ENCODE measurements at places on chromosomes 11 and 22. TPM values are rescaled to one million over a fixed set of nuclear protein-coding genes. Genes with fewer than 3 reads are reported as not detected.

GRCh38 chr22:44390613-44390970 lies 77.8 kb upstream of the SHISAL1 start:
- H3K27ac ChIP-seq = no peak overlapping the region
- no peak for DNase-seq
- H3K4me3 ChIP-seq = no peak overlapping the region
- no peaks in the 10 kb centered on the region for H3K27me3 ChIP-seq

DNA sequence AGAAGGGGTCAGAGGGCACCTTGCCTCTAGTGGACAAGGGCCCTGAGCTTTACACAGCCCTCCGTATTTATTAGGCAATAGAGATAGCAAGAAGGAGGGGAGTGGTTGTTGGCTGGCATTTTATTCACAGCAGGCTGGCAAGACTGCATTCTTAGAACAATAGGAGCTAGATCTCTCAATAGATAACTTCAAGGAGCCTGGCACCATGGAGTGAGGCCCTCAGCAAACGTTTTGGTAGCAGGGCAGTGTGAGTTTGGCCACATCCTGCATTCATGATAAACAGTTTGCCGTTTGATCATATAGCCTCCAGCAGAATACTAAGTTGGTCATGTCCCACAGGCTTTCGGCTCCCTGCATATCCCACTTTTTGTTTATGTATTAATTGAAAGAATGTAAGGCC lies 31.6 kb downstream of the OR10A6 start:
- no peak overlapping the region for H3K4me3 ChIP-seq
- H3K36me3 ChIP-seq = no peaks in the 10 kb centered on the region
- no peak overlapping the region for H3K27ac ChIP-seq

DNA sequence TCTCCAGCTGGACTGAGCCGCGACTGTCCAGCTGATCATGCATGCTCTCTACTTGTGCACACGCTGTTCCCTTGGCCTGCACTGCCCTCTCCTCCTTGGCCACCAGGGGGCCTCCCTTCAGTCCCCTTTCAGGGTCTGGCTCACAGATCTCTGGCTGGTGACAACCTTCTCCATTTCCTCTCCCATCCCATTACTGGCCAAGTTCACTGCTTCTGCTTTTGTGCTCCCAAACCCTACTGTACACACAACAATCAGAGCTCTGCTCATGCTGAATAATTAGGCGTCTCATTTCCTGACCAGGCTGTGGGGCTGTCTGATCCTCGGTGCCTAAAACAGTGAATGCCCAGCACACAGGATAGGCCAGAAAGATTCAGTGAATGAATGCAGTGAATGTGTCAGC lies 224.0 kb upstream of the NARS2 start:
- no peaks in the 10 kb centered on the region for H3K27me3 ChIP-seq
- no peak overlapping the region for H3K27ac ChIP-seq
- no peaks in the 10 kb centered on the region for H3K4me1 ChIP-seq
- H3K4me3 ChIP-seq = no peak overlapping the region
- no peaks in the 10 kb centered on the region for H3K36me3 ChIP-seq

GRCh38 chr11:119793335-119793984 lies 64.5 kb upstream of the NECTIN1 start:
- H3K27me3 ChIP-seq = peaks cover 4% of the 10 kb centered on the region
- H3K4me3 ChIP-seq = no peak overlapping the region
- H3K27ac ChIP-seq = no peak overlapping the region
- H3K36me3 ChIP-seq = no peaks in the 10 kb centered on the region
- no peak for DNase-seq
- no peaks in the 10 kb centered on the region for H3K4me1 ChIP-seq

DNA sequence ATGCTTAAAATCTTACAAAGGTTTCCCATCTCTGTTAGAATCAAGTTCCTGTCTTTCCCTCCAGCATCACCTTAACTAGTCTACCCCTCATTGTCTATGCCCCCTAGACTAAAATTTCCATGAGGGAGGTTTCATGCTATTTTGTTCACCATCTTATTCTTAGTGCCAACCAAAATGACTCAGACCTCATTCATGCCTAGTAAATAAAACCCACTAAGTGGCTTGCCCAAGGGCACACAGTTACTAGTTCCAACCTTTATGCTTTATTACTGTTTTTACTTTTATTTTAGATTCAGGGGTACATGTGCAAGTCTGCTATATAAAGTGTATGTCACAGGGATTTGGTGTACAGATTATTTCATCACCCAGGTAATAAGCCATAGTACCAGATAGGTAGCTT lies 469.1 kb upstream of the FAT3 start:
- H3K36me3 ChIP-seq = no peaks in the 10 kb centered on the region
- no peaks in the 10 kb centered on the region for H3K27me3 ChIP-seq
- no peak for DNase-seq
- H3K27ac ChIP-seq = no peak overlapping the region
- H3K4me1 ChIP-seq = no peaks in the 10 kb centered on the region

- H3K27ac ChIP-seq = no peak overlapping the region
- no peaks in the 10 kb centered on the region for H3K36me3 ChIP-seq
- peaks cover 9% of the 10 kb centered on the region for H3K27me3 ChIP-seq
- H3K4me1 ChIP-seq = peaks cover 28% of the 10 kb centered on the region
- no peak overlapping the region for H3K4me3 ChIP-seq
Measured at GRCh38 chr22:22933100-22933806, 45.6 kb downstream of the IGLL5 start.

- DNase-seq = no peak
- H3K4me3 ChIP-seq = no peak overlapping the region
- H3K4me1 ChIP-seq = peaks cover 3% of the 10 kb centered on the region
- H3K27ac ChIP-seq = no peak overlapping the region
- peaks cover 2% of the 10 kb centered on the region for H3K27me3 ChIP-seq
Measured at GRCh38 chr11:46253258-46254132, 24.0 kb upstream of the CREB3L1 start.

DNA sequence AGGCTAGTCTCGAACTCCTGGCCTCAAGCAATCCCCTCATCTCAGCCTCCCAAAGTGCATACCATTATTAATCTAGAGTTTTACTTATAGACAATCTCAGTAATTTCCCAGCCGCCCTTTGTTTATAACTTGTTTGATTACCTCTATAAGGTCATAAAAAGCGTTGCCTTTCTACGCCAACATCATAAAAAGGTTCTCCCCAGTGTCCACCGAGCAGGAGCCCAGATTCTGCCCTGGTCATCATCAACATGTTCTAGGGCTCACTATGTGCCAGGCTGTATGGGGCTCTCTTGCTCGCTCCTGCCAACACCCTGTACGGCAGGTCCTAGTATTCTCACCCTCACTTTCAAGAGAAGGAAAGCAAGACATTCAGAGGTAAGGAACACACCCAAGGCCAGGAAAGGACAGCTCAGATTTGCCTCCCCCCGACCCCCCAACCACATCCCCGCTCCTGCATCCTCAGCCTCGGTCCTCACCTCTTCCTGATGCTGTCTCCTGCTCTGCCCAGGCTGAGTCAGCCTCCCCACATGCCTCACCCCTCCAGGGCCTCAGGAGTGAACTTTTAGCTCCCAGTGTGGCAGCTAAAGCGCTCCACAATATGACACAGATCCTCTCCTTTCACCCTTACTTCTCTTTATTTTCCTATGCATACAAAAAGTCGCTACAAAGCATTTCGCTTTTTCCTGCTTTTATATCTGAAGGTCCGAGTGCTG lies 14.3 kb downstream of the ARFGAP3 start:
- no peak overlapping the region for H3K4me3 ChIP-seq
- peaks cover 28% of the 10 kb centered on the region for H3K4me1 ChIP-seq
- no peak for DNase-seq
- no peaks in the 10 kb centered on the region for H3K27me3 ChIP-seq
- H3K27ac ChIP-seq = peak overlapping the region; percentile 22

GRCh38 chr11:134554106-134554505 lies 142.1 kb upstream of the B3GAT1 start:
- no peak for DNase-seq
- no peak overlapping the region for H3K27ac ChIP-seq
- no peak overlapping the region for H3K4me3 ChIP-seq

DNA sequence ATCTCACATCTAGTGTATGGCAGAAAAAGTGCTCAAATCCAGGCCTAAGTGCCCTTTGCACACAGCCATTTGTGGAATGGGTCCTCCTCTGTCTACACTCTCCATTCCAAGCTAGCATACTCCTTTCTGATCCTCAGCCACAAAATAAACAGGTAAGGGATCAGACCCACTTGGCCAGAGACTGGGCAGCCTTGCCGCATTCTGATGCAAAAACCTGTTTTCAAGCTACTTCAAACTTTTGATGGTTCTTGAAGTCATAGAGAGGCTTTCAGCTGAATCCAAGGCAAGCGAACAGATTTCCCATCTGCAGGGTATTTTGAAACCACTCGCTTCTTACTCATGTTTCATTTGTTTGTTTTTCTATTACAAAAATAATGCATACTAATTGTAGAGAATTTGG lies 136.6 kb upstream of the NAV2 start:
- H3K27ac ChIP-seq = no peak overlapping the region
- H3K4me1 ChIP-seq = no peaks in the 10 kb centered on the region
- DNase-seq = no peak
- no peak overlapping the region for H3K4me3 ChIP-seq
- peaks cover 7% of the 10 kb centered on the region for H3K27me3 ChIP-seq
- no peaks in the 10 kb centered on the region for H3K36me3 ChIP-seq

- no peak for DNase-seq
- no peak overlapping the region for H3K4me3 ChIP-seq
- H3K27ac ChIP-seq = no peak overlapping the region
- H3K27me3 ChIP-seq = no peaks in the 10 kb centered on the region
Measured at GRCh38 chr11:26199331-26200095, 132.4 kb upstream of the ANO3 start.

DNA sequence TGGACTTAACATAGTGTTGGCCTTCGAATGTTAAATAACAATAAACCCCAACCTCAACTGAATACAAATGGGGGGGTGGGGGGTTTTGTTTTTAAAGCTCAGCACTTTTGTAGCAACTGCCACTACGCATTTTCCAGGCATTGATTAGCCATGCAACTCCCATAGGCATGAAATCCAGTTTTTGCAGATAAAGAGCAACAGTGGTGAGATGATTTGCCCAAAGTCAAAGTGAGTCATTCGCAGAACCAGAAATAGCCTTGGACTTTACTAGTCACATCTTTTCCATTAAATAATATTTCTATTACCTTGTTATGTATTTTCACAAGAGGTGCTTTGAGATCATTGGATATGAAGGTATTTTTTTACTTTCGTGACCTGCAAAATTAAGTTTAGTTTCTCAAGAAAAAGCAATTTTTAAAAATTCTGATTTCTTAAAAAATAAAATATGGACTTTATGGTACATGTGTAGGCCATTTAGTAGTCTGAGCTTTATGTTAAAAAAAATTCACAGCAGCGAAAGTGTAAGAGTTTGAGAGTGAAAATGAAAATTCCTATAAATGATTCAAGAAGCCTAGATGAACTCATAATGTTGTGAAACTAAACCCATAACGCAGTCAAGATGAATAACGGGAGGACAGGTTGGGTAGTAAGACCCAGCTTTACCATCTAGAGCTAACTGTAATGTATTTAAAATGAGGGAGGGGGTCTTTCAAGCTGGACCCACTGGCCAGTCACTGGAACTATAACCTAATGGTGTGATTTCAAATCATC lies 1.9 kb upstream of the PHF21A start:
- H3K4me1 ChIP-seq = peaks cover 39% of the 10 kb centered on the region
- no peaks in the 10 kb centered on the region for H3K27me3 ChIP-seq
- no peak overlapping the region for H3K27ac ChIP-seq
- peak overlapping the region; percentile 82 for H3K4me3 ChIP-seq

- H3K27ac ChIP-seq = no peak overlapping the region
- H3K4me3 ChIP-seq = no peak overlapping the region
- H3K36me3 ChIP-seq = no peaks in the 10 kb centered on the region
- no peak for DNase-seq
- peaks cover 4% of the 10 kb centered on the region for H3K27me3 ChIP-seq
Measured at GRCh38 chr11:119934866-119935265, 203.0 kb downstream of the TRIM29 start.

GRCh38 chr11:34606326-34607120 lies 14.4 kb upstream of the EHF start:
- H3K4me3 ChIP-seq = no peak overlapping the region
- H3K27ac ChIP-seq = no peak overlapping the region
- peaks cover 4% of the 10 kb centered on the region for H3K27me3 ChIP-seq
- no peaks in the 10 kb centered on the region for H3K36me3 ChIP-seq
- H3K4me1 ChIP-seq = no peaks in the 10 kb centered on the region

- peaks cover 21% of the 10 kb centered on the region for H3K4me1 ChIP-seq
- no peak overlapping the region for H3K27ac ChIP-seq
- no peaks in the 10 kb centered on the region for H3K27me3 ChIP-seq
- DNase-seq = peak; percentile 37
Measured at GRCh38 chr22:30890686-30891442, 77.7 kb downstream of the MORC2 start.

DNA sequence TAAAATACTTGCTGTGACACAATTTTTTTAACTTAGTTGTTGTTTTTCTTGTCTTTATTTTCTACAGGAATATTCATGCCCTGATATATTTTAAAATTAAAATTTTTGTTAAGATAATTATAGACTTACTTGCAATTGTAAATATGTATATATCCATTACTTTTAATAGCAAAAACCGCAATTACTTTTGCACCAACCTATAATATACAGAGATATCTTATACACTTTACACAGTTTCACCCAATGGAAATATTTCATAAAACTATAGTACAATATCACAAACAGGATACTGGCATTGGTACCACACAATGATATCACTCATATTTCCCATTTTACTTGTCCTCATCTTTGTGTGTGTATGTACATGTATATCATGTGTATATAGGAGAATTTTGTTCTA lies 188.8 kb downstream of the DLG2 start:
- H3K4me3 ChIP-seq = no peak overlapping the region
- no peaks in the 10 kb centered on the region for H3K27me3 ChIP-seq
- H3K36me3 ChIP-seq = no peaks in the 10 kb centered on the region
- no peak overlapping the region for H3K27ac ChIP-seq
- no peak for DNase-seq
- no peaks in the 10 kb centered on the region for H3K4me1 ChIP-seq

- peaks cover 8% of the 10 kb centered on the region for H3K4me1 ChIP-seq
- no peak overlapping the region for H3K4me3 ChIP-seq
- no peak for DNase-seq
- H3K27me3 ChIP-seq = peaks cover 9% of the 10 kb centered on the region
Measured at GRCh38 chr11:75809991-75810390, 5.0 kb upstream of the UVRAG start.

- no peak overlapping the region for H3K4me3 ChIP-seq
- H3K27me3 ChIP-seq = no peaks in the 10 kb centered on the region
- H3K27ac ChIP-seq = no peak overlapping the region
- H3K36me3 ChIP-seq = peaks cover 3% of the 10 kb centered on the region
Measured at GRCh38 chr22:46843821-46844255, 81.4 kb downstream of the TBC1D22A start.

GRCh38 chr11:108914211-108914610 lies 249.3 kb downstream of the DDX10 start:
- no peak overlapping the region for H3K4me3 ChIP-seq
- no peak overlapping the region for H3K27ac ChIP-seq
- peaks cover 9% of the 10 kb centered on the region for H3K36me3 ChIP-seq
- no peaks in the 10 kb centered on the region for H3K4me1 ChIP-seq

GRCh38 chr11:95556342-95557163 lies 233.0 kb downstream of the FAM76B start:
- peaks cover 1% of the 10 kb centered on the region for H3K36me3 ChIP-seq
- H3K4me3 ChIP-seq = no peak overlapping the region
- peaks cover 29% of the 10 kb centered on the region for H3K4me1 ChIP-seq
- H3K27ac ChIP-seq = no peak overlapping the region
- DNase-seq = no peak
- no peaks in the 10 kb centered on the region for H3K27me3 ChIP-seq

MMP12 gene
- total RNA-seq = not detected

SSTR3 gene
- 10.1 TPM for total RNA-seq

ACRV1 gene
- total RNA-seq = not detected

GLYAT gene
- total RNA-seq = not detected

SERGEF gene
- total RNA-seq = 33.9 TPM

BTBD18 gene
- not detected for total RNA-seq

RAB36 gene
- 0.27 TPM for total RNA-seq

MAPK11 gene
- 12.6 TPM for total RNA-seq

HYLS1 gene
- 17.4 TPM for total RNA-seq

CST6 gene
- not detected for total RNA-seq

OR56A1 gene
- not detected for total RNA-seq

SGSM1 gene
- 0.12 TPM for total RNA-seq
